AG10803 (cell line): ENCODE measurements at places on chromosomes 1 and 21.
A peak's percentile ranks its signal among the peaks of the same experiment; 100 is the strongest.

- DNase-seq: no peak
Measured at GRCh38 chr1:236492378-236492777, 31.4 kb upstream of the LGALS8 start.

- DNase-seq: peak; percentile 69
Measured at GRCh38 chr1:232226197-232226712, 403.7 kb downstream of the SIPA1L2 start.

- no peak for DNase-seq
Measured at GRCh38 chr1:39381839-39382238, 109.6 kb upstream of the BMP8A start.

- no peak for DNase-seq
Measured at GRCh38 chr1:26983863-26984262, 9.6 kb upstream of the TRNP1 start.

- DNase-seq: peak; percentile 77
Measured at GRCh38 chr1:21499283-21499950, 9.8 kb upstream of the ALPL start.

DNA sequence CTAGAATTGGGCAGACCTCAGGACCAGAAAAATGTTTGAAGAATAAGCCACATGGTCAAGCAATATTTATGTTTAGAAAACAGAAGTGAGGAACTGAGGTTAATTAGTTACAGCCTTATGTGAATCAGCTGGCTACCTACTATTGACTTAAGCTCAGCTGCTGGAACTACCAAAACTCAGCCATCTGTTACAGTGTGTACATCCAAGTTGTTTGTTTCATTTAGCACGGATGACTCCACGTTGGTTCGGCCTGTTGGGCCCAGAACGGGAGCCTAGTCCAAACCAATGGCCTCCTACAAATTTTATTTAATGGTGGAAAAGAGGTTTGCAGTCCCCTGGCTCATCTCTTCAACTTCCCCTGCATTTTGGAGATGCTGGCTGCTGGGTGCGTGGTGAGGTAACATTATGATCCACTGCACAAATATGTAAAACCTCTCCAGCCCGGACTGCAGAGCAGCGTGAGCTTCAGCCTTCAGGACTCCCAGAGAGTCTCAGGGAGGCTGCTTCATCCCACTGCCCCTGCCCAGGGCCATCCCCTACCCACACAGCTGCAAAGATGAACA lies 143.4 kb downstream of the ZZZ3 start:
- DNase-seq: peak; percentile 96

DNA sequence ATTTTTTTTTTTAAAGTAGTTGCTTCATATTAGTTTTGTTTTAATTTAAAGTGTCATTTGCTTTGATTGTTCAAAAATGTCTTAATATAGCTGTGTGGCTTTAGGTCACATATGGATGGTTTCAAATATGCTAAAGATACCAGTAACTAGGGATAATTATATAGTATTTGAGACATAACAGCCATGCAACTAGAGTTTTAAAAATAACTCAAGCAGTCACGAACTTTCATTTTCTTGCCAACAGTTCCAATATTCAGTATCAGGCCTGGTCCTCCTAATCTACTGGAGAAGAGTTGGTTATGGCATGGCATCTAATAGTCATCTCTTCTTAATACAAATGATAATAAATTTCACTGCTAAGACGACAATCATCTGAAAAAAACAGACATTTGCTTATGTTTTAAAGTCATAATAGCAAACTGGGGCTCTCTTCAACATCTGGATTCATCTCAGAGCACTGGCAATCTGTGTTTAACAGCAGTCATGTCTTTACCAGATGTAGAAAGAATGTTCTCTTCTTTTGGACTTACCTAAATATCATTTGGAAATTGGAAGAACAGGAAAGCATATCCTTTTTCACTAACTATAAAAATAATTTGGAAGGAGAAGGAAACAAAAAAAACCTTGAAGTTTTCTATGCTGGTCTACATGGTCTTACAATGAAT lies 24.1 kb upstream of the A3GALT2 start:
- DNase-seq: peak; percentile 33

DNA sequence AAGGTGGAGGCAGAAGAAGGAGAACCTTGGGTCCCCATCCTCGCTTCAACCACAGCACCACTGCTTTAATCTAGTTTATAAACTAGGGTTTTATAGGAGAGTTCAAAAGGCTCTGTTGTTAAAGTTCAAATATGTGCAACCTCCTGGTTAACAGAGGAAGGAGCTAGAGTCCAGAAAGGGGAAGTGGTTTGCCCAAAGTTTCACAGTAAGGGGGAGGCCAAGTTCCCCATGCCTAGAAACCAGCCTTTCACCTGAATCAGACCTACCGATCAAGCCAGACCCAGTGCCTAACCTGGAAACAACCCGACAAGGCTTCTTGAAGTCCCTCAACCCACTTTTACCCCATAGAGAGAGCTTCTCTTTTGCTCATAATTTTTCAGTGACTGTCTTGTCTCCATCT lies 106.5 kb downstream of the PLPP3 start:
- DNase-seq: no peak

DNA sequence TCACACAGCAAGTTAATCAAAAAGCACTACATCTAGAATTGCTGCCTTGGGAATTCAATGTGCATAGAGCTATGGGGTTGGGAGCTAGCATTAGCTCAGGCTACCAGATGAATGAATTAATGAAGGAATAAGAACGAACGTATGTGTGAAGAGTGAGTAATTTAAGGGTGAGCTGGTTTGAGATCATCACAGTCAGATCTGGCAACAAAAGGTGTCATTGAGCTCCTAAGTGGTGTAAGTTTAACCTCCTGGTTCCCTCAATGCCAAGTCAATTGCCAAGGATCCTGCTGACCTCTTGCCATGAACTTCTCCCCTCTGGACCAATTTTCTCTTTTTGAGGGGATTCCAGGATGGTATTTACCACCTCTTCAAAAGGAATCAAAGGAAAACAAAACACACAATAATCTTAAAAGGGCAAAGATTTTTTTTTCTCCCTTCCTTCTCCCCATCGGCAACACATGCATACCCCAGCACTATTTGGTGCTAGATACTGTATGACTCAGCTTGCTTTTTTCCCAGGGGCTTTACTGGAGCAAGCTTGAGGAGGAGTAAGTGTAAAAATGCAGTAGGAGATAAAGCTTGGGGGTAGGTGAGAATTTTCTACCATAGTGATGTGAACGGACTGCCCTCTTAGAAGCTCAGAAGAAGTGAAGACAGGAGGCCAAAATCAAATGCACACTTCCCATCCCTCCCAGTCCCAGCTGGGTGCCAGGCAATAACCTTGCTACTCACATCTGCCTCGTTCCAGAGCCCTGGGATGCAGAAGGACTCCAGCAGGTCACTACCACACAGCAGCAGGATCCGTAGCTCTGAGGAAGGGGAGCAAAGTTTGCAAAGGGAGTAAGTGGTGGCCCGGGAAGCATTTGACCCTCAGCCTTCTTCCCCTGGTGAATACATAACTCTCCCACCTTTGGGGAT lies 92.0 kb downstream of the LAMC2 start:
- peak; percentile 60 for DNase-seq
